ENCODE measurements at places on chromosomes 7 and 10.

- DNase-seq = no peak
These were observed 80.9 kb downstream of the DOCK4 start for GRCh38 chr7:112125250-112125649.

GRCh38 chr10:24874133-24874532 is 78.3 kb downstream of the PRTFDC1 start:
- no peak for DNase-seq

GRCh38 chr7:27945058-27945795 is 205.3 kb downstream of the TAX1BP1 start:
- DNase-seq = no peak

- no peak for DNase-seq
These were observed 803 bp upstream of the STK31 start for GRCh38 chr7:23709081-23709750.

DNA sequence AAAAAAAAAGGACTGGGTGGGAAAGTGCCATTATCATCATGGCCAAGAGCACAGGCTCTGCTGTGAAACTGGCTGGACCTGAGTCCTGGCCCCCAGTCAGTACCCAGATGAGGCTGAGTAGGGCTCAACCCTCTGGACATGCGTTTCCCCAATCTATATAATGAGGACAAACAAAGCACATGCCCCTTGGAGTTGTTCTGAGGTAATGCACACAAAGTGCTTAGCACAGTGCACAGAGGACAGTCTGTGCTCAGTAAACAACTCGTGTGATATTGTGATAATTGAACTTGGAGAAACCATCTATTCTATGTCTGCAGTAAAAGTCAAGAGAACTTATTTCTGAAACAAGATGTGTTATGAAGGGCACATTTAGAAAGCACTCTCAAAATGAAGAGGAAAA is 138.8 kb downstream of the KCNMA1 start:
- DNase-seq = no peak

GRCh38 chr7:77467408-77467807 is 51.3 kb upstream of the GSAP start:
- no peak for DNase-seq

DNA sequence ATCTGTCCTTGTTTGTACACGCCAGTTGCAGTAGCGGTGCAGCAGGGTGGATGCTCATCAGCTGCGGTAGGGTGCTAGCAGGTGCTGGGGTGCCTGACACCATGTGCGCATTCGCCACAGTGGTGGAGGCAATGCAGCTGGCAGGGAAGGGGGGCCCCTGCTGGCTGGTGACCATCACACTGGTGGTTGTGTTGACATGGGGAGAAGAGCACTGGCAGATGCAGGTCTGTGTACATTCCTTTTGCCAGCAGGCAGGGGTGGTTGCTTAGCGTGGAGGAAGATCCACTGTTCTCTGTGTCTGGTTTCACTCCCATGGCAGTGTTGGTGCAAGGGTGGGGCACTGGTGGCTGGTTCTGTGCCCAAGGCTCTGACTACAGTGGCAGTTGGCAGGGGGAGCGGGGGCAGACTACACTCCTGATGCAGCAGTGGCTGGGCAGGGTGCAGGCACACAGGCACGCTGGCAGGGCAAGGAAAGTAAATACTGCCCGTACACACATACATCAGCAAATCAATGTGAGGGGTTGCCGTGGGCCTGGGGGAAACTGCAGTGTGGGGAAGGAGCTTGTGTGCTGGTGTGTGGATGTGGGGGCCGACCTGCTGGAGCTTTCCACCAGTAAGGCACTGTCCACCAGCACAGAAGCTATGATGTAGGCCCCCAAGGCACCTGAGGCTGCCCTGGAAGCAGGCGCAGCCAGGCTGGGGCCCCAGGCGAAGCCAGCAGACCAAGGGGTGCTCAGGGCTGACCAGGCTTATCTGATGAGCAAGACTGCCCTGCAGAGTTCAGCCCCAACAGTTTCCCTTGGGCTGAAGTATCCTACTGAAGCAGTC is 87.2 kb upstream of the UNC5B start:
- no peak for DNase-seq

DNA sequence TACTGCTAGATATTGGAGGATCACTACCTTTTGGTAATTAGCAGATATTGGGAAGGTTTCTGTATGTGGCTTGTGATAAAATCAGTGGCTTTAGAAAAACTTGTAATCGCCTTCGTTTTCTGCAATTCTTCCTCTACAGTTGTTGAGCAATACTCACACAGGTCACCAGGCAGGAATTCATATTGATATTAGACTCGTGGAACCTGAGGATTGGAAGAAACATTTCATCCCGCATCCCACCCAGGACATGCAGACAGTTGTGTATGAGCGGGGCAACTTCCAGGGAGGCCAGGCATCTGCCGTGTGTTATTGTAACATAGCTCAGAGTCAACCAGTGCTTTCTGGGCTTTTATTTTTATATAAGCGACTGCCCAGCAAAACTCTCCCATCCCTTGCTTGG is 821.3 kb downstream of the LRMDA start:
- no peak for DNase-seq

GRCh38 chr10:4051011-4051640 is 266.1 kb upstream of the KLF6 start:
- no peak for DNase-seq

- no peak for DNase-seq
These were observed 146.3 kb upstream of the SP8 start for GRCh38 chr7:20932785-20933527.

DNA sequence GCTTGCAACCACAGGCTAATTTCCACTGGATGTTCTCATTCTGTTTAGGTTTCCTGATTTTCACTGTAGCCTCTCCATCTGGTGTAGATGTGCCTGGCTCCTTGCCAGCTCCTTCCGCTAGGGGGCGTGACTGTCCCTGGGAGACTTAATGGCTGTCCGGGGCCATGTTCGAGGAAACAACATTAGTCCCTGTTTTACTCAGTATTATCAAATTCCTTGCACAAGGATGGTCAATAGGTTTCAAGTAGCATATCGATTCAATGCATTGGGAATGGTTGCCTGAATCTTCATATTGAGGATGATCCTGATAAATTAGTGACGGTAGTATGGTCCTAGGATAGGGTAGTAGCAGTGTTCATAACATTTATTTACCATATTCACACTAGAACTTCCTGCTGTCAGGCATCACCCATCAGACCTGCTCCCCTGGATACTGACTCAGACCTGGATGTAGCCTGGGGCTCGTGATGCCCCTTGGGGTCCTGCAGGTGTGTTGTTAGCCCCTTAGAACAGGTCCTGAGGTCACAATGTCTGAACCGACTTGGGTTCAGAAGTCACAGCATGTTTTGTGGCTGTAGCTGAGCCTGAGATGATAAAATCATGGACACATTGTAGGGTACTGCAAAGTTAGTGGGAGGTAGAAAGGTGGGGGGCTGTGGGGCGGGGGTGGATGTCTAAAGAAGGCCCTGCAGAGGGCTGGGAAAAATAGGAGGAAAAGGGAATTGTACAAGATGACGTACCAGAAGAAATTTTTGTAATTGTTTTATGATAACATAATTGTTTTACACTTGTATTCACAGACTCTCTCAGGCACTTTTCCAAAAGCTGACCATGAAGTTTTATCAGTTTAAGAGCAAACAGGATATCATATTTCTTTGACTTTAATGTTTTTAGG is 8.9 kb upstream of the EXOC6 start:
- peak; percentile 81 for DNase-seq

DNA sequence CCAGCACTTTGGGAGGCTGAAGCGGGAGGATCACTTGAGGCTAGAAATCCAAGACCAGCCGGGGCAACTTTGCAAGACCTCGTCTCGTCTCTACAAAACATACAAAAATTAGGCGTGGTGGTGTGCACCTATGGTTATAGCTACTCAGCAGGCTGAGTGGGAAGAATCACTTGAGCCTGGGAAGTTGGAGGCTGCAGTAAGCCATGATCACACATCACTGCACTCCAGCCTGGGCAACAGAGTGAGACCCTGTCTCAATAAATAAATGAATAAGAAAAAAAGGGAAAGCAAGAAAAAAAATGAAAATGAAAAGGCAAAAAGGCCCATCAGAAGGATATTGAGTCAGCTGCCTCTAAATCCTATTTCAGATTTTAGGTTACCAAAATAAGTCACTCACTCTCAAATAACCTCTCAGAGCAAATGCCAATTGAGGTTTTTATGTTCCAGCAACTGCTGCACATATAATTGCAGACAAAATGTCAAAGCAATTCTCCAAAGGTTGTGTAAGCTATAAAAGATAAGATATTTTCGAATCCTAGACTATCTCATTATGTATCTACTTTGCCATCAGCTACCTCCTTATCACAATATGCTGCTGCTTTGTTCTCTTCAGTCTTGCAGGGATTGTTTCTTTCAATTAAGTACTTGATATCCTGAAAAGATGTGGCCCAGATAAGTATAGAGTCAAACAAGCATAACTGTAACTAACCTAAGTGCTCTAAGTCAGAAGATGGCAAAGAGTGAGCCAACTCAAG is 4.7 kb downstream of the BAZ1B start:
- DNase-seq = no peak

- DNase-seq = no peak
These were observed 118.5 kb downstream of the NKX6-2 start for GRCh38 chr10:132667342-132668047.

- no peak for DNase-seq
These were observed 343.3 kb downstream of the FRMD4A start for GRCh38 chr10:13987446-13987845.

- no peak for DNase-seq
These were observed 41.2 kb downstream of the ZCCHC24 start for GRCh38 chr10:79404231-79404609.

GRCh38 chr7:21469894-21470293 is 42.0 kb downstream of the SP4 start:
- DNase-seq = no peak

GRCh38 chr7:5599543-5600200 is 176.0 kb upstream of the TNRC18 start:
- no peak for DNase-seq
